ENCODE measurements at places on chromosomes 11 and 22.
A peak's percentile ranks its signal among the peaks of the same experiment; 100 is the strongest.

- peak; percentile 17 for DNase-seq
Measured at GRCh38 chr11:3639841-3640240, 2.0 kb downstream of the ART5 start.

- DNase-seq = no peak
Measured at GRCh38 chr22:45584621-45585436, 82.1 kb downstream of the FBLN1 start.

GRCh38 chr11:100785148-100785983, 98.3 kb downstream of the ARHGAP42 start:
- no peak for DNase-seq

GRCh38 chr11:1839924-1840779, 1.4 kb downstream of the TNNI2 start:
- peak; percentile 67 for DNase-seq

- peak; percentile 93 for DNase-seq
Measured at GRCh38 chr22:24402460-24403192, 24.8 kb upstream of the ADORA2A start.

DNA sequence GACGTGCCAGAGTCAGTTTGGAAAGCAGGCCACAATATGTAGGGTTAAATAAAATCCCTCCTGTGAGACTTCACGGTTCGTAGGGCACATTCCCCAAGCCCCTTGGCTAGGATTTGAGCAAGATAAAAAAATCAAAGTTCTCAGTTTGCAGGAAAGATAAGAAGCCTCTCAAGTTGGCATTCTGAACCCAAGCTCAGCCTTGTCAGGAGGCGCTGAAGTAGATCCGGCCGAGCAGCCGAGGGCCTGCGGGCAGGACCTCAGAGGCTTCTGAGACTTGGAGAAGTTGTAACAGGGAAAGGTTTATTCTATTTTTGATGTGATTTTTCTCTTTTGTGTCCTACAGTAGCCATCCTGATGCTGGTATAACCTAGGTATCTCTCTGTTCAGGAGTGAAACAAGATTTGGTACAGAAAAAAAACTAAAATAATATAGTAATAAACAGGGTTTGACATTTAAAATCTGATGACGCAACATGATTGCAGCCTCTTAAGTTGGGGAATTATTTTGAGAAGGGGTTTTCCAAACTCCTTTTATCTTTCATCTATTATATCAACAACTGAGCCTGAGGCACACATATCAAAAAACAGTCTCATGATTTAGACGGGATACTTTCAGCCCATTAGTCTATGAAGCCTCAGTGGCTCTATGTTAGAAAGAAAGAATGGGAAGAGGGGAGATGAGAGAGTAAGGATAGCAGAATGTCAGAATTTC, 10.1 kb downstream of the PATE2 start:
- DNase-seq = no peak

DNA sequence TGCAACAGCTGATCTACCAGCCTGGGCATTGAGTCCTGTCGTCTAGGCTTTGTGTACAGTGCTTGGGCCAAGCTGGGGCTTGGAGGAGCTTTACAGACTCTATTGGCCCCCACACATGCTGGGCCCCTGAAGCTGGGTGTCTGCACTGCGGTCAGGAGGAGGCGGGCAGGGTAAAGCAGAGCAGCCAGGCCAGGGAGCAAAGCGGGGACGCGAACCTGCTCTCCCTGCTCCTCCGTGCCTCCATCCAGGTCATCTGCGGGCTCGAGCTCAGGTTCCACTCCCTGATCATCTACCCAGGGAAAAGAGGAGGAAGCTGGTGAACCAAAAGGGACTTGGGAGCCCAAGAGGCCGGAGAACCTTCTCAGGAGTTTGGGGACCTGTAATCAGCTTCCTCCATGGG, 27.0 kb downstream of the USH1C start:
- no peak for DNase-seq

GRCh38 chr22:27407369-27407985, 394.1 kb downstream of the MN1 start:
- peak; percentile 59 for DNase-seq

- no peak for DNase-seq
Measured at GRCh38 chr11:131980888-131981668, 610.7 kb downstream of the NTM start.

DNA sequence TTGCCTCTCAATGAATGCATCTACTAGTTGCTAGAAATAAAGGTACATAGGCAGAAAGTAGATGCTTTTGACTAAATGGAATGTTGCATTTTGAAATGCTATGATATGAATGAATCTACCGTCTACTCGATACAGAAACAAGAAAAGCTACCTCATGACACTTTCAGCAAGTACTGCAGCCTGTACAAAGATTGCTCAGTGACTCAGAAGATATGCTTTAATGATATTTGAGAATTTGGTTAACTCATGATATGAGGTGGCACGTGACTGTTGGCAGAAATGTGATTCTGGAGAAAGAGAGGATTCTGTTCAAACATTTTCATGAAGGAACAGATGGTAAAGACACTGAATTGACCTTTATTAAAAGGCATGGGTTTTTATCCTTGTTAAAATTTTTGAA, 76.0 kb downstream of the HSD17B12 start:
- DNase-seq = no peak

GRCh38 chr22:20989323-20990138, 7.4 kb downstream of the LZTR1 start:
- no peak for DNase-seq

DNA sequence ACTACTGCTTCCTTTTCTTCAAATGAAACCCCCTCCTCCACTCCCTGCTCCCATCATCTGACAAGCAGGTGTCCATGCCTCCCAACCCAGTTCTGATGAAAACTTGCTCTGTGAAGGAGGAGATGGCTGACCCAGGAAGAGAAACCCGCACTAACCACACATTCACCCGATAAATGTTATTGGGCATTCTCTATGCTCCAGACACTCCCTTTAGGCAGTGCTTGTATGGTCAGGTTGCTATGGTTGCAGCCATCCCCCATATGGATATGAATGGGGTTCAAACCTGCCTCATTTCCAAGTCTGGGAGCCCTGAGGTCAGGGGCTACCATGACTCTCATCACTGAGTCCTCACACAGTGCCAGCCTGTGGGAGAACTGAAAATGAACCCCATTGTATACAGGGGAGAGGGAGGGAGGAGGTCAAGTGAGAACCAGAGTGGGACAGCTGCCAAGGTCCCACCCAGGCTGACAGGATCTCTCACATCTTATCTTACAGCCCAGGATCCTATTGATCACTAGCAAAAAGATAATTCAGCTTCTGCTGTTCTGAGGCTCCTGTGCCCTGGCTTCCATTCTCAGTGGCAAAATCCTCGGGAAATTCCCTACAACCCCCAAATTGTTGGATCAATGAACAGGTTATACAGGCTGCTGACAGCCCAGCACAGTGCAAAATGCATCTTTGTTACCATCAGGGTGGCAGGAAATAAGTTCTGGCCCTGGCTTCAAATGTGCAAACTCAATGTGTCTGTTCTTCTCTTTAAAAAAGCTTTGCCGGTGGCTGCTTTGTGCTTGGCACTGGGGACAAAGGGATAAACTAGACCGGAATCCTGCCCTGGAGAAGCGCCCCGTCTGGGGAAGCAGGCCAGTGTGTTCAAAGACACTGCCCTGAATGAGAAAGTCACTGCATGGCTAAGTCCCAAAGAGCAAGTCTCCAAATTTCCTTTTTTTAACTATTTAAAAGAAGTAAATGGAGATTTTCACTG, 22.7 kb upstream of the ACER3 start:
- DNase-seq = no peak

GRCh38 chr11:27847496-27847895, 147.2 kb upstream of the BDNF start:
- DNase-seq = no peak

GRCh38 chr11:986270-986951, 50.1 kb downstream of the MUC6 start:
- no peak for DNase-seq

GRCh38 chr22:34993548-34993947, 72.4 kb upstream of the ISX start:
- no peak for DNase-seq

GRCh38 chr11:107752949-107753822, 41.3 kb upstream of the SLN start:
- no peak for DNase-seq

DNA sequence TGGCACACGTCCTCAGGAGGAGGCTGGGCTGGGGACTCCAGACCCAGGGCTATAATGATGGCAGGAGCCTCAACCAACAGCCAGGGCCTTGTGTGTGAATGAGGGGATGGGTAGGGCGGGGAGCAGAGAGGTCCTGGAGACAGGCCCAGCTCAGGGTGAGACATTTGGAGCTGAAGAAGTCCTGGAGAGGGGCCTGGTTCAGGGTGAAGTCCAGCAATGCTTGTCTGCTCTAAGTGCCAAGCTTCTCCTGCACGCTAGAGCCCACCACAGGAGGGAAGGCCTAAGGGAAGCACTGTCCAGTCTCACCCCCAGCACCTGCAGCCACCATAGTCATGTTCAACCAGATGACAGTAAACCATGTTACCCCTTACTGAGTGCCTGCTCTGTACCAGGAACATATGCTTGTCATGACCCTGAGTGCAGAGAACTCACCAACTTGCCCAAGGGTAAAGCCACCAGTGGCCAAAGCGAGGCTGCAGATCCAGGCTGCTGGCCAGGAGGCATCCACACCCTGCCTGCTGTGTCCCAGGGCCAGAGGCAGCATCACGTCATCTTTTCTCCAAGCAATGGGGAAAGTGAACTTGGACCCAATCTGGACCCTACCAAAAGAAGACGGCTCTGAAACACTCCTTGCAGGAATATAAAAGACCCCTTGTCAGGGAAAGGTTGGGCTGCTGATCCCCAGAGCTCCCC, 24.0 kb downstream of the LMO1 start:
- no peak for DNase-seq

DNA sequence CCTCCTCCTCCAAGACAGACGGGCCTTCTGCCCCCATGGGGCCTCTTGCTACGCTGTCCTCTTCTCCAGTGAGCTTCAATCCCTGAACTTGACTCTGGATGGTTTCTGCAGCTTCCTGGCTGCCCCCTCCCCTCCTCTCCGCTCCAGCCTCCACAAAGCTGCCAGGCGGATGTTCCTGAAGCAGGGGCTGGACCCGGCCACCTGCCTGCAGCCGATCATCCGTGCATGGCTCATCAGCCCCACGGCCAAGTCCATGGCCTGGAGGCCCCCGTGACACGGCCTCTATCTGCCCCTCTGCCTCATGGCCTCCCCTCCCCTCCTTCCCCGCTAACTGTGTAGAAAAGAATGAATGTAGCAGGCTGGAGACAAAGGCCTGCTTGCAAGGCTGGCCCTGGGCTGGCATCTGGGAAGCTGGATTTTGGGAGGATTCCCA, 6.8 kb upstream of the SUN2 start:
- no peak for DNase-seq

DNA sequence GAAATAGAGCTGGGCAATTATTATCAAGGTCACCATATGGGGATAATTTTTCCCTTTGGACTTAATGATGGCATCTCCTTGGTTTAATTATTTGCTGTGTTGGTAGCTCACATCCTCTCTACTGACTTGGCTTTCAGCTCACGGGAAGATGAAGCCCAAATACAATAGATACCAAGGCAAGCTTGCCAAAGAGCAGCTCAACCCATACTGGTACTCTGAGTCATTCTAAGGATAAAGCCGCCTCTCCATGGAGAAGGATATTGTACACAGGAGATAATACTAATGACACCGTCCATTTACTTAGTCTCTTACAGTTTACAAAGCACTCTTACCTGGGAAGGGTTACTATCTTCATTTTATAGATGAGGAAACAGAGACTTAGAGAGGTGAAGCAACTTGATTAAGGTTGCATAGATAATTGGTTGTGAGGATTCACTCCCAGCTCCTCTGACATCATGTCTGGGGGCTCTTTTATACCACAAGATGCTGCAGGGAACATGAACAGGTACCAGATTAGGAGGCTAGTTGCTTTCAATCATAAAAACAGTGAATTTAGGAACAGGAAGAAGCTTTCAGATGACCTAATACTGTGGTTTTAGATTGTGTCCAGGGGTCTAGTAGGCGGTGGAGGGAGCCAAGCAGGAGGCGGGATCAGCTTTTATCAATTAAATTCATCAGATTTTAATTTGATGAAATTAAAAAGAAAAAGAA, 48.3 kb upstream of the PICALM start:
- DNase-seq = no peak

GRCh38 chr11:66363805-66364535, 7.6 kb downstream of the SLC29A2 start:
- DNase-seq = peak; percentile 91

DNA sequence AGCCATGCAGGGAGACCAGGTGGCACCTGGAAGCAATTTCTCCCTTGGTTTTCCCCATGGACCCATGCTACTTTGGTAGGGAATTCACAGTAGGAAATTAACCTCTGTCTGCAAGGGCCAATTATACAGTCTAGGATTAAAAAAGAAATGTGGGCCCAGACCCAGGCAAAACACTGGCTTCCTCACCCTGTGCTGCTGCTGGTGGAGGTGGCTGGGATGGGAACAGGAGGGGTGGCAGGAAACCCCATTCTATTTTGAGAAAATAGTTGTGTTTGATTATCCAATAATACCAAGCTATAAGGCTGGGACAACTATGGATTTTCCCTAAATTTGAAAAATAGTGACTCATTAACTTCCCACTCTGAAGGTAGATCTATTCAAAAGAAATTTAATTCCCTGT, 417.0 kb upstream of the NARS2 start:
- no peak for DNase-seq

DNA sequence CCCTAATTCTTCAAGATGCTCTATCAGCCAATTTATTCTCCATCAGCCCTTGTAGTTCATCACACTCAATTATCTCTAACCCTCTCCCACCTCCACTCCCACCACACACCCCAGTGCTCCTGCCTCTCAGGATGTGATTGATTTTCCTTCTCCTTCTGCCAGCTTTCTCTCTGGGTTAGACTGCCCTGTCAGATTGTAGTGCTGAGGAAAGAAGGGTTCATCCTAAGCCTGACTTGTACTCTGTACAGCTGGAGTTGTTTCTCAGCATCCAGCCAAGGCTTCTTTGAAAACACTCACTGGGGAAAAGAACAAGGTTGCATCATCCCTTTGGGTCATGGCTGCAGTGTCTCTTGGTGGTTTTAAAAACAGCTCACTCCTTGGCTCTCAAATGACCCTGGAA, 61.2 kb downstream of the CECR2 start:
- no peak for DNase-seq

- DNase-seq = no peak
Measured at GRCh38 chr22:30105483-30105882, 25.2 kb downstream of the HORMAD2 start.

DNA sequence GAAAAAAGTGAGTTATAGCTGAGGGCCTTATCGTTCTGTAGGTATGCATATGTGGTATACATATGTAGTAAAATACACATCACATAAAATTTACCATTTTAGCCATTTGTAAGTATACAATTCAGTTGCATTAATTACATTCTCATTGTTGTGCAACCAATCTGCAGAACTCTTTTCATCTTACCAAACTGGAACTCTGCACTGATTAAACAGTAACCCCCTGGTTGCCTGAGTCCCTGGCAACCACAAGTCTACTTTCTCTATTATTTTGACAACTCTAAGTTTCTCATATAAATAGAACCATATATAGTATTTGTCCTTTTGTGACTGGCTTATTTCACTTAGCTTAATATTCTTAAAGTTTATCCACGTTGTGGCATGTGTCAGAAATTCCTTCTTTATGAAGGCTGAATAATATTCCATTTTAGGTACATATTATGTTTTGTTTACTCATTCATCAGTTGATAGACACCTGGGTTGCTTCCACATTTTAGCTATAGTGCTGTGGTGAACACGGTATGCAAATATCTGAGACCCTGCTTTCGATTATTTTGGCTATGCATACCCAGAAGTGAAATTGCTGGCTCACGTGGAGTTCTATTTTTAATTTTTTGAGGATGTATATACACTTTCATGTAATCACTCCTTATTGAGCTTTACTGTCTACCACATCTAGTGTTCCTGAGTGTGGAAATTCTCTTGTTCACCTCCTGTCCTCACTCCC, 1.6 kb upstream of the DDX10 start:
- DNase-seq = peak; percentile 69

- DNase-seq = no peak
Measured at GRCh38 chr11:35288817-35289541, 130.4 kb downstream of the SLC1A2 start.

All from Karpas-422 (cell line).